ENCODE measurements at places on chromosomes 12 and 14. TPM values are rescaled to one million over a fixed set of nuclear protein-coding genes. Genes with fewer than 3 reads are reported as not detected.

The GRIN2B gene
- total RNA-seq, result not detected

The RIC8B gene
- total RNA-seq, result 14.0 TPM

The PTPN6 gene
- not detected for total RNA-seq

The LALBA gene
- not detected for total RNA-seq

The HOMEZ gene
- total RNA-seq, result 2.4 TPM

The DPPA3 gene
- not detected for total RNA-seq

The VDR gene
- 6.1 TPM for total RNA-seq

The GPR65 gene
- total RNA-seq, result 0.12 TPM

The CFAP251 gene
- total RNA-seq, result 8.7 TPM

The RECQL gene
- 108 TPM for total RNA-seq

The LRRC23 gene
- total RNA-seq, result 12.7 TPM

The B4GALNT1 gene
- 1.5 TPM for total RNA-seq

The ETFBKMT gene
- total RNA-seq, result 2.6 TPM

The RHOJ gene
- total RNA-seq, result 19.0 TPM

The FOXG1 gene
- not detected for total RNA-seq

The SUDS3 gene
- total RNA-seq, result 29.9 TPM

The CLEC1B gene
- not detected for total RNA-seq

The METTL1 gene
- total RNA-seq, result 3.6 TPM

The ARID2 gene
- 13.9 TPM for total RNA-seq

The TCL1B gene
- total RNA-seq, result not detected

The PLD4 gene
- 0.13 TPM for total RNA-seq

The OVCH1 gene
- total RNA-seq, result 0.12 TPM

The CCER1 gene
- total RNA-seq, result not detected

The INHBC gene
- not detected for total RNA-seq

Data from aortic smooth muscle cell (primary cell).